Neural crest cell (in vitro differentiated cells): ENCODE measurements at places on chromosomes 7 and 10. TPM values are rescaled to one million over a fixed set of nuclear protein-coding genes. Genes with fewer than 3 reads are reported as not detected.

- no peak for DNase-seq
These were observed 76.8 kb downstream of the TMEM106B start for GRCh38 chr7:12287901-12288300.

GRCh38 chr7:94664023-94664422 lies 8.1 kb upstream of the SGCE start:
- DNase-seq: no peak

DNA sequence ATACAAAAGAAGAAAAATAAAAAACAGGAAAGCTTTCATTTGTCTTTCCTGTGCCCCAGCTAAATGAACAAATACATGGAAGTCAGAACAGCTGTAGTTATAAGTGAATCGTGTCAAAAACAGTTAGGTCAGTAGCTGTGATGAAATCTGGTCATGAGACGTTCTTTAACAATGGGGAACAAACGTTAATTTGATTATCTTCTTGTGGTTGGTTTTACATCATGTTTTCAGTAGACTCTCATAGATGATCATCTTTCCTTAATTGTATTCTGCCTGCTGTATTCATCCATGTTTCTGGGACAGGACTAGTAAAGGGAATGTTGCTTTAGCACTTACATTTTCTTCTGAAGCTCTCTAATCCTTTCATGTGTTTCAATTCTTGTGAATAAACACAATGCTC lies 97.0 kb downstream of the PCLO start:
- DNase-seq: no peak

- no peak for DNase-seq
These were observed 16.5 kb downstream of the BICC1 start for GRCh38 chr10:58529077-58529728.

GRCh38 chr10:62582804-62583208 lies 208.6 kb downstream of the ZNF365 start:
- DNase-seq: no peak

DNA sequence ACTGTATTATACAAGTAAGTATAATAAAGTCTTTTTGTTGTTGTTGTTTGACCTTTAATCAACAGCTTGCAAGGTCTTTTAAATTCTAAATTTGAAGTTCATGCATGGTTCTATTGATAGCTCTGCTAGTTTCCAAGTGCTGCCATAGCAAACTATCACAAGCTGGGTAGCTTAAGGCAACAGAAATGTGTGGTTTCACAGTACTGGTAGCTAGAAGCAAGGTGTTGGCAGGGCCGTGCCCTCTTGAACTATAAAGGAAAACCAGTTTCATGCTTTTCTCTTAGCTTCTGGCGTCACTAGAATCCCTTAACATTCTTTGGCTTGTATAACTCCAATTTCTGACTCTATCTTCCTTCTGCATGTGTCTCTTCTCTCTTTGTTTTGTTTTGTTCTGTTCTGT lies 1021.9 kb upstream of the AUTS2 start:
- DNase-seq: no peak

DNA sequence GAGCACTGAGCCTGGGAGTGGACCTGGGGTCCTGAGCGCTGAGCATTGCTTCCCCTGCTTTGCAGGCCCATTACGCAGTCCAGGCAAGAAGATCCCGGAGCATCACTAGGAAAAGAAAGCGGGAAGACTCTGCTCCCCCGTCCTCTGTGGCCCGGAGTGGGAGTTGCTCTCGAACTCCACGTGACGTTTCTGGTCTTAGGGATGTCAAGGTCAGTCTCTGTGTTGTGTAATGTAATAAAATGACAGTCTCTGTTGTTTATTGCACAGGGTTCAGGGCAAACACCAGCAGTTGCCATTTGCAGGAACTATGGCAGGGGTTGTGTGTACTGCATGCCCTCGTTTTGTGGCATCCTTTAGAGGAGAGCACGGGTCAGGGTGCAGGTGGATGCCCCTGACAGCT lies 10.0 kb downstream of the IDI2 start:
- DNase-seq: no peak

DNA sequence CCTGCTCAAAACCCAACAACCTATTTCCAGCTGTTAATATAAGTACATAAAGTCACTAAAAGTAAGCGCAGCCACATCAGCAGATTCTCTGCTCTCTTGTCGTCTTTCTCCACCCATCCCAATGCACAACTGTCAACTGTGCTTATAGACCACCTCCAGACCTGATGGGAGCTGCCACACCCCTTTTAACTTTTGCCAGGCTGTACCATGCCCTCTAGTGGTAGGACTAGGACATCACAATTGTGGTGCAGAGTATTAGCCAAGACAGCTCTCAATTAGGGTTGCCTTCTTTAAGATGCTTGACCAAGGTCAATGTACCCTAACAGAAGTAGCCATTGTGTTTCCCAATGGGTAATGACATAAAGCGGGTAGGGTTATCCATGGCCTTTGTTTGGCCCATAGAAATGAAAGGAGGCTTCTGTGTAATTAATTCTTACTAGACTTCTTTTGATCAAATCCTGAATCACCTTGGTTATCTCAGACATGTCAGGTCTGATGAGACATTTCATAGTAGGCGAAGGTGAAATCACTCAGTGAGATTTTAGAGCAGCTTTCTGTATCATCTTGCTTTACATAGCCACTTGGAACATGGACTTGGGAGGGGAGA lies 68.1 kb downstream of the SCRN1 start:
- DNase-seq: peak; percentile 54

GRCh38 chr10:14578060-14578952 lies 196.4 kb downstream of the FAM107B start:
- DNase-seq: no peak

GRCh38 chr7:134075799-134076198 lies 51.3 kb upstream of the LRGUK start:
- no peak for DNase-seq

DNA sequence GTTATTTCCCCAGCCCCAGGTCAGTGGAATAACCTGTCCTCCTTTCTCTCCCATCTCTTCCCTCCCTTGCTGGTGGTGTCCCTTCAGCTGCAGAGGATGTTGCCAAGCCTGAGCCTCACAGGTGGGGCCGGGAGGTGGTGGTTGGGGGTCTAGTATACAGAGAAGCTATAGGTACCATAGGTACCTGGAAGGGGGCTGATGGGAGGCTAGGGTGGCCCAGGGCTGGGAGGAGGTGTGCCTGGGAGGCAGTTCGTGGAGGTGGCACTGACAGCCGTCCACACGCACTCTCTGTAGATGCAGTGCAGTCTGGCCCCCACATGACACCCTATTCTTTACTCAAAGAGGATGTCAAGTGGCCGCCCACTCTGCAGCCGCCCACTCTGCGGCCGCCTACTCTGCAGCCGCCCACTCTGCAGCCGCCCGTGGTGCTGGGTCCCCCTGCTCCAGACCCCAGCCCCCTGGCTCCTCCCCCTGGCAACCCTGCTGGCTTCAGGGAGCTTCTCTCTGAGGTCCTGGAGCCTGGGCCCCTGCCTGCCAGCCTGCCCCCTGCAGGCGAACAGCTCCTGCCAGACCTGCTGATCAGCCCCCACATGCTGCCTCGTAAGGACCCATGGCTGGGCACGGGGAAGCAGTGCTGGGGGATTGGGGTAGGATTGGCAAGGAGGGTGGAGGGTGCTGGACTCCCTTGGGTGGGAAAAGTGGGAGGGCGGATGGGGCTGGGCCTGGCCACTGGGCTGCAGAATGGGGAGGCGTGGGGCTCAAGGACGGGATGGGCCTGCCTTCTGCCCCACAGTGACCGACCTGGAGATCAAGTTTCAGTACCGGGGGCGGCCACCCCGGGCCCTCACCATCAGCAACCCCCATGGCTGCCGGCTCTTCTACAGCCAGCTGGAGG lies 9.5 kb downstream of the IRF5 start:
- no peak for DNase-seq

- DNase-seq: peak; percentile 50
These were observed 67.7 kb downstream of the GPAM start for GRCh38 chr10:112115781-112116385.

- no peak for DNase-seq
These were observed 10.2 kb upstream of the EPHA1 start for GRCh38 chr7:143418681-143419458.

GRCh38 chr7:78296644-78297371 lies 498.2 kb downstream of the PHTF2 start:
- no peak for DNase-seq

DNA sequence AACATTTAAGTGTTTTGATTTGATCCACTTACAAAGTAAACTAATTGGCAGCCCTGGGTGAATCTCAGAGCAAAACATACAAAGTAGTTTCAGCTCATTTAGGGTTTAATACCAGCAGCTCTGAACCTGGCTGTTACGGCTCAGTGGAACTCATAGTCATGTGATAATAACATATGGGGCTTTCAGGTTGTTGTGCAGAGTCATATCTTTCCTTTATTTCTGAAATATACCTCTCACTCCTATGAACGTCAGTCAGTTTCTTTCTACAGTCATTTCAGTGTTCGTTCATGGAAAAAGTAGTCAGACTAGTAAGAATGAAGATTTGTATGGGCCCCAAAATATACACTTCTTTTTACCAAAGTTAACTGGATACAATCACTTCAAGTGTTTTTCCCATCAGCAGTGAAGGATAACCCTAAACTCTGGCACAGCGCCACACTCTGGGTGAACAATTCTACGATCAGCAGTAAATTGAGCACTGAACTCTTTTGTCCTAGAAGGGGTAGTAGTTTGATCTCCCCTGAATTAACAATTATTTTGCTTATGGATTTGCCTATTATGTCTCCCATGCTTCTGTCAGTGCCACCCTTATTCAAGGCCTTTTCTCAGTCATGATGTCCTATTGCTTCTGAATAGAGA lies 218.6 kb downstream of the THSD7A start:
- no peak for DNase-seq

DNA sequence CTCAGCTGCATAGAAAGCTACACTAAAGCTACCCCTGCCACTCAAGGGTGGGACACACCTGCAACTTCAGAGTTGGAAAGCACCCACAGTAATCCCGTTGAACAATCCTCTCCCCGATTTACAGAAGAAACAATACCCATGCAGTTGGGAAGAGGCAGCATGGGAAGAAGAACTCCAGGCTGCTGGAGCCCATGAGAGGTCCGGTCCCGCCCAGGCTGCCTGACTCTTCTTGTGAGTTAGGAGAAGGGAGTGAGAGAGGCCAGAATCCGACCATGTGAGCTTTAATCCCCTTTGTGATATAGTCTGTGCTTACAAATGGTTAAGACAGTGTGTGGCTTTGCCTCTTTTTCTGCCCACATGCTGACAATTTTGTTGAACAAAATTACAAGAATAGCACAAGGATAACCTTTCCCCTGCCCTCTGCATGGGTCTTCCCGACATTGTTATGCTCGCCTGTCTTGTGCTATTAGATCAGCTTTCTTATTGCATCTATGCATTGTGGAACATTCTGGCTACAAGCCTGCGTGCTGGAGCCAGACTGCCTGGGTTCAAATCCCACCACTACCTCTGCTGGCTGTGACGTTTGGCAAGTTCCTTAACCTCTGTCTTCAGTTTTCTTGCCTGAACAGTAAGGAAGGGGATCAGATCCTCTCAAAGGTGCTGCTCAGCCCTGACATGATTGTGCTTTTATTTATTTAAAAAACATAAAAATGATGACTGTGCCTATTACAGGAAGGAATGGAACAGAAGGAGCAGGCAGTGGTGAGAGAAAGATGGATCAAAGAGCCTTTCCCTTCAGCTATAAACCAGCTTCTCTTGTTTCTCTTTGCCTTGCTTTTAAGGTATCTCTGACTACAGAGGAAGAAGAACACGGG lies 56.0 kb downstream of the BPGM start:
- DNase-seq: no peak

- no peak for DNase-seq
These were observed 275.2 kb downstream of the LRRTM3 start for GRCh38 chr10:67200913-67201564.

- no peak for DNase-seq
These were observed 21.4 kb downstream of the LRRC17 start for GRCh38 chr7:102934239-102934638.

GRCh38 chr7:116689790-116690259 lies 17.8 kb downstream of the MET start:
- DNase-seq: no peak

DNA sequence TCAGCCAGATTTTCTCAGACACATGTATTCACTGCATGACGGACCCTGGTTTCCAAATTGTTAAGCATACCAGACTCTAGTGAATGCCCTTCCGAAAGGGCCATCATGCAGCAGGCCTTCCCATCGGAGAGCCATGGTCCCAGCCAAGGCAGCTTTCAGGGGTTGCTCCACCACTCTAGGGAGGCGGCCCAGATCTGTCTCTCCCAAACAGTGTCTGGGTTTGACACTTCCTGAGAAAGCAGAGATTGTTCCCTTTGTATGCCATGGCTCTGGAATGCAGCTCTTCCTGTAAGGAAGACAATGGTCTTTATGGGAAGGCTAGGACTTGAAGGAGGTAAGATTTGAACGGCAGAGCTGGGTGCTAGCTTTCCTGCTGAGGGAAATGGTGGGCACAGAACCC lies 178.8 kb upstream of the BMPER start:
- DNase-seq: no peak

Gene ZNF488
- total RNA-seq: 2.9 and 3.2 TPM in 2 replicates

Gene NYAP1
- 4.8 and 5.2 TPM in 2 replicates for total RNA-seq

Gene CUL2
- total RNA-seq: 40.1 and 40.9 TPM in 2 replicates

Gene SFXN4
- total RNA-seq: 17.2 and 19.9 TPM in 2 replicates

Gene CFAP69
- 2.5 TPM in 2 replicates for total RNA-seq

Gene SHOC2
- 30.1 and 34.9 TPM in 2 replicates for total RNA-seq

Gene HNRNPF
- 284 and 292 TPM in 2 replicates for total RNA-seq

Gene MYO3A
- 0.82 and 1.4 TPM in 2 replicates for total RNA-seq

Gene HOXA5
- total RNA-seq: 3.2 and 4.3 TPM in 2 replicates

Gene H2BK1
- not detected in 2 replicates for total RNA-seq
